NCI-H1436 (cell line): ENCODE measurements at places on chromosomes 12 and 14.

DNA sequence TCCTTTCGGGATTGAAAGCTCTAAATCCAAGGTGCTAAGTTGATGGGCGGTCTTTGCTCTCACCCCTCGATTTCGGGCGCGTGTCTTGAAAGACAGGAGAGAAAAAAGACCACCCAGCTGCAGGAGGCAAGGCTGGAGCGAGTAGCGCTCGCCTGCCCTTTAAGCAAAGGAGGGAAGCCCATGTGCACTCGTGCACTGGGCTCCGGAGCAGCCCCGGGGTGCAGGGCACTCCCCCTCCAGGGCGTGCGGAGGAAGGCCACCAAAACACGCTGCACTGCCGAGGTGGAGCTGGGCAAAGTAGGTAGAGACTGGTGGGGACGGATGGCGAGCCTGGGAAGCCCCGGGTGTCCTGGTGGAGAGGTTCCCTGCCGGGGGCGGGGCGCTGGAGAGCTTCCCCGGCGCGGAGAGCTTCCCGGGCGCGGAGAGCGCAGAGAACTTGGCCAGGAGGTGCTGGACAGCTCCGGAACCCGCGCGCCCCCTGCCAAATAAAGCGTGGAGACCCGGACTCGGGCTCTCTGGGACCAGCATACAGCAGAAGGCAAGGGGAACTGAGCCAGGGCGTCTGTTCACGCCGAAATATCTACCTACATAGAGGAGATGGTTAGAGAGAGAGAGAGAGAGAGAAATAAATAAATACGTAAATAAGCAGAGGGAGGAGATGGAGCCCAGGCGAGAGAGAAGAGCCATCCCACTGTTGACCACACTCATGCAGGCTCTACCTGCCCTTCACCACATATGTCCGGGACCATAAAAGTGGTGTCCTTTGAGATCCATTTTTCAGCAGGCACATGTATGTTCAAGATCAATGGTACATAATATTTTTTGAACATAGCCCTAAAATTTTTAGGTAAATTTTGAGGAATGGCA lies 662 bp upstream of the NELL2 start:
- peak; percentile 55 for DNase-seq

GRCh38 chr12:81888106-81888740 lies 129.1 kb upstream of the PPFIA2 start:
- DNase-seq = no peak

GRCh38 chr14:106657460-106657859 lies 1131.1 kb downstream of the TMEM121 start:
- peak; percentile 21 for DNase-seq

DNA sequence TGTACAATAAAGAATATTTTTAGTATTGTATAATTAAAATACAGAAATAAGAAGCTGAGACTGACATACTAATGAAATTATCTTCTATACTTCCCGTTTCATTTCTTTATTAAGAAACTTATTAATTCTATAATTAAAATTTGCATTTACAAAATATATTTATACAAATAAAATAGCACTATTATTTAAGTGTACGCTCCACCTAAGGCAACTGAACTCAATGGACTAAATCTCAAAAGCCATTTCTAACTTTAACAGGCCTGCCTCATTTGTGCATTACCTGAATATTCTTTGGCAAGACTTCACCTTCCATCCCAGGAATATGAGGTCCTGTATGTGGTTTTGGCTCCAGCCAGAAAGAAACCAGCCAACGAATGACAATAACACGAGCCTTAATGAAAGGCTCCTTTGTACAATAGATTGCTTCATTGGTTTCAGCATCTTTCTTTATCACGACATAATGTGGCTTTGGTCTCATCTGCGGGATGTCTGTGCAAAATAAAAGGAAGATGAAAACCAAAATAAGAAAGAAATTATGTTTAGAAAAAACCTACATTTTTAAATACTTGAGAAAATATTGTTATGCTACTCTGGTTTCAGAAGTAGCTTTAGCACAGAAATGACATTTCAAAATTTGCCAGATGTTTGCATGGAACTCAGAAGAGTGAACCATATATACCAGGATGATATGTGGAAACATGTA lies 58.7 kb downstream of the RALGAPA1 start:
- DNase-seq = no peak

- no peak for DNase-seq
Observed at GRCh38 chr14:74459289-74459946, 33.4 kb upstream of the SYNDIG1L start.

GRCh38 chr12:80018119-80018518 lies 81.2 kb upstream of the OTOGL start:
- no peak for DNase-seq

DNA sequence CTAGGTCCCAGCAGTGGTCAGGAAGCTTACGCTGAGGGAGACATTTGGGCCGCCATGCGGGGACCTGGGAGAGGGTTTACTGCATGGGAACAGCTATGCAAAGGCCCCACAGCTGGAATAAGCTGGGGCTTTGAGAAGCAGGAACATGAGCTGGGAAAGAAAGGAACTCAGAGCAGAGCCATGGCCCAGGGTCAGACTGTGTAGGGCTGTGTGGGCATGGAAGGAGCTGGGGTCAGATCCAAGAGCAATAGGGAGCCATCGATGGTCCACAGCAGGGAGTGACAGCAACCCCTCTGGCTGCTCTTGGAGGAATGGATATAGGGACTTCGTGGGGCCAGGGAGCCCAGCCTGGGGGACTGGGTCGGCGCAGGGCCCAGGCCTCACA lies 151.6 kb downstream of the ADGRD1 start:
- no peak for DNase-seq

GRCh38 chr12:93135286-93136239 lies 206.5 kb upstream of the EEA1 start:
- peak; percentile 60 for DNase-seq

- no peak for DNase-seq
Observed at GRCh38 chr12:89392391-89392790, 40.1 kb upstream of the DUSP6 start.

DNA sequence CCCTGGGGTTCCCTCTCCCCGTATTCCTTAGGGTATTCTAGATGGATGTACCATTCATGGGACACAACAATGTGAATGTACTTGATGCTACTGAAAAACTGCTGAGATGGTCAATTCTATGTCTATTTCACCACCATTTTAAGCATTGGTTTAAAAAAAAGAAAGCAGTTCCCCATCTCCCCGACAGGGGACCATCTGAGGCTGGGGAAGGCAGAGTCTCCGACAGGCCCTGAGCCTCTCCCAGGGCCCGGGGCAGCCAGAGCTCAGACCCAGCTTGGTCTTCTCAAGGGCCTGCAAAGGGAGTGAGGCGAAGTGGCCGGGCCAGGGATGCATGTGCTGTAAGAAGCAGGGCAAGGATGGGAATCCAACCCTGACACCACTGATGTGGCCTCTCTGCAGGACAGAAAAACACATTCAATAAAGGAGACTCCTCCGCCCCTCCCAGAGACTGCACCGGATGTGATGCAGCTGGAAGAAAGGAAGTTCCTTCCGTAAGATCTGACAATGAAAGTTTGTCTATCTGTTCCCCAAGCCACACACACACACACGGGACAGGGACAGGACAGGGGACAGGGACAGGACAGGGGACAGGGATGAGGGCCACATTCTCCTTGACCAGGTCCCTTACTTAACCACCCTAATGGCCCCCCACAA lies 234.1 kb downstream of the BCL11B start:
- no peak for DNase-seq

- peak; percentile 60 for DNase-seq
Observed at GRCh38 chr12:52391618-52392002, 6.2 kb upstream of the KRT84 start.

DNA sequence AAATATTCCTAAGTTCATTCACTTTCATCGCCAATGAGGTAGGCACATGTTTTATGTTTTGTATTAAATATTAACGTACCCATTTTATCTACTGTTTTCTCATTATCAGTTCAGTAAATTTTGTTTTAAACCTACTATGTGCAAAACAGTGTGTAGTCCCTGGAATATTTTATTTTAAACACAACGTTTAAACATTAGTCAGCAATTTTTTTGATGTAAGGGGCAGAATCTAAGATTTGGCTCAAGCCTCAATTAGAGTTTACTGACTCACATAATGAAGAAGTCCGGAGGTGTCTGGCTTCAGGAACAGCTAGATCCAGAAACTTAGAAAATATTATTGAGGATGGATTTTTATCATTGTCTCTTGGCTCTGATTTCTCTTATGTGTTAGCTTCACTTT lies 267.5 kb downstream of the C12orf75 start:
- no peak for DNase-seq

DNA sequence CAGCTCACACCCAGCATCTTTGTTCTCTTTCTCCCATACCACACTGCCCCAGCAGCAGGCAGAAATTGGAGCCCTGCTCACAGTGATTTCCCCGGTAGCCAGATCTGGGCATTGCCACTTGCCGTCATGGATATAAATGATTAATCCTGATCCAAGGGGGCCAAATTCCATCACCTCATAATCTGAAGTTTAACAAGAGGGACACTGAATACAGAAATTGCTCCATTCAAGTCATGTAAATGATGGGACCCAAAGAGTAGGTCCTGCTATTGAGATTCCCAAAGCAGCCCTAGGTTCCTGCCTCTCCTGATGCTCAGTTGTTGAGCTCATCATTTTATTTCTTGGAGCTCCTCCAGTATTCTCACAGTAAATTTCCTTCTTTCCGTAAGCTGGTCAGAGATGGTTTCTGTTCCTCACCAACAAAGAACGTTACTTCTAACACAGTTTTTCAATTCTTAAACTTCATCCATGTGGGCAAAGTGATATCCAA lies 11.7 kb downstream of the ITPR2 start:
- DNase-seq = no peak

GRCh38 chr12:42459336-42459847 lies 130.2 kb downstream of the PRICKLE1 start:
- DNase-seq = no peak

DNA sequence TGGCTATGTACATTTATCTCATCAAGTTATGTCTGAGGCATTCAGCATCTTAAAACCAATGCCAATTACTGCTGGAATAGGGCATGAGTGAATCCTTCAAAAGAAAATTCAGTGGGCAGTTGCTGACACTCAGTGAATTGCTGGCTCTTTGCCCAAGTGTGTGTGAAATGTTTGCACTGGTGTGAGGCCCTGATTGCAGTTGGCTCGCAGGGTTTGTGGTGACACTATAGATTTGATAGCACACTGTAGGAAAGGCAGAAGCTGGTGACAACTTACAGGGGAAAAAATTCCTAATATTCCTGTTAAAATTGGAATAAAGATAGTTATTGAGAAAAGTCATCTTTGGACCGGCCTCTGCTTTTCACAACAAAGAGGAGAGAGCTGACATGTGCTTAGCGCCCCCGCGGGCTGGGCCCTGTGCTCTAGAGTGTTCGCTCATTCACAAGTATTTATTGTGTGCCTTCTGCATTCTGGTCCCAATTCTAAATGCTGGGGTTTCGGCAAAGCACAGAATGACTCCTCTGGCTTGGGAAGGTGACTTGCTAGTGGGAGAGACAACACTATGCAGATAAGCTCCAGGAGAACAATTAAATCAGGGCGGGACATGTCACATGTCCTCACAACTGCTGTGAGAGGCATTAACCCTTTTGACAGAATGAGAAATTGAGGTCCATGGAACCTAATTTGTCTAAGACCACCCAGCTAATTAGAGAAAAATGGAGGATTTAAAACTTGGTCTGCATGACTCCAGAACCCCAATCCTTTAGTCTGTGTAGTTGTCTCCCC lies 418.7 kb downstream of the NPAS3 start:
- DNase-seq = no peak

DNA sequence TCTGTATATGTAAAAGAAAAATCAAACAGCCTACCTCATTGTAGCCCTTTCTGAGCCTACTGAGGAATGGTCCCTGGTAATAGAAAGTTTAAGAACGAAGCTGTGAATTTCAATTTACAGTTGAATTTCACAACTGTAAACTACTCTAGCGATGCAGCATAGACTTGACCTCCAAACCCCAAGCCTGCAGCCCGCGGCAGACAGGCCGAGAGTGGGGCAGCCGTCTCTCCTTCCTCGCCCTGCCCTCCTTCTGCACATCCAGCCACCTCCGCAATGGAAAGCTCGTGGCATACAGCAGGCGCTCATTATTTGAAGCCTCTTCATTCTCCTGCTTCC lies 15.3 kb downstream of the RNASE2 start:
- DNase-seq = no peak

GRCh38 chr12:106118-106591 lies 39.6 kb downstream of the IQSEC3 start:
- DNase-seq = peak; percentile 60

GRCh38 chr14:39154594-39155189 lies 15.4 kb downstream of the TRAPPC6B start:
- DNase-seq = no peak

DNA sequence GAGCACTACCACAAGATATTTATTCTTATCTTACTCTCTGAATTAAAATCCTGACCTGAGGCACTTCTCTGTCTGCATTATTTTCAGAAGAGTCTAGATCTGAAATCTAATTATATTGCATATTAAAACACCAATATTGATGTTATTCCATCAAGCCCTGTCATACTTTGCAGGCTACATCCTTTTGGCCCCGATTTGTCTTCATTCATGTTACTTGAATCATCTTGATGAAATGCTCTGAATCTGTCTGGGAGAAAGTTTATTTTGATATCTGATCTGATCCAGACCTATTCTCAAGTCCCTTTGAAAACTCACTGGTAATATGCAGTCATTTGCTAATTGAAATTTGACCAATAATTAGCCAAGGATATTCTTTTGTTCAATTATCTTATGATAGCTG lies 79.9 kb downstream of the BBS10 start:
- DNase-seq = no peak

- peak; percentile 78 for DNase-seq
Observed at GRCh38 chr12:100716945-100717732, 77.4 kb upstream of the ANO4 start.

DNA sequence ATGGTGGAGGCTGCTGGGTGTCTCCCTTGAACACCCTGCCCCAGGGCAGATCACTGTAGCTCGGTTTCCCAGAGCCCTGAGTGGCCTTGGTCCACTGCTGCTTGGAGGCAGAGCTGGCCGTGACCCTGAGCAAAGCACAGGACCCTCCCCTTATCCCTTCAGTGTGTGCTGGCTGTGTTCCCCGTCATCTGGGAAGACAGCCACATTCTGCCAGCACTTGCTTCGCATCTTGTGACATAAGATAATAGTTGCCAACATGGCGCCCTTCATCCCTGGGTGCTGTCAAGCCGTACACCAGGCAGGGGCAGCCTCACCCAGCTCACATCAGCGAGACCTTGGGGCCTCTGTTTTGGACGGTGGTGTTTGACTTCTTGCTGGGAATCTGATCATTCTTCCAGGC lies 12.1 kb upstream of the ALDH2 start:
- DNase-seq = no peak

- DNase-seq = no peak
Observed at GRCh38 chr12:1132311-1132710, 141.3 kb downstream of the ERC1 start.

- no peak for DNase-seq
Observed at GRCh38 chr12:46205294-46205693, 63.5 kb downstream of the SLC38A1 start.

- peak; percentile 44 for DNase-seq
Observed at GRCh38 chr12:59403259-59403932, 192.4 kb upstream of the SLC16A7 start.

GRCh38 chr14:87049950-87050349 lies 943.0 kb downstream of the GALC start:
- DNase-seq = peak; percentile 49

DNA sequence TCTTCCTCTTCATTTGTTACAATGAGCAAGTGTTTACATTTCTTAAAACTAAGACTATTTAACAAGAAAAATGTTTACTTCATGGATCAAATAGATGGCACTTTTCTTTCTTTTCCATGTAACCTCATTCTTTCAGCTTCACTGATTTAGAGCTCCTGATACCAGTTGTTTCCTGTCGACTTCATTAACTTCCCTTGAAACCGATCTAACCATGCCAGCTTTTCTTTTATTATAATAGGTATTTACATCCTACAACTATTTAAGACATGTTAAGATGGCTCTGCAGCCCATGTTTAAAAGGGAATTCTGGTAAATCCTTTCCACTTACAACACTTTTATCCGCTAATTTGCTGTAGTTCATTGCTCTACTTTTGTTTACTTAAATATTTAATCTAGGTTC lies 107.3 kb upstream of the DCN start:
- no peak for DNase-seq
